ENCODE measurements at places on chromosomes 11 and 22.

- DNase-seq: peak; percentile 19
Measured at GRCh38 chr22:20080776-20081654, 974 bp downstream of the DGCR8 start.

DNA sequence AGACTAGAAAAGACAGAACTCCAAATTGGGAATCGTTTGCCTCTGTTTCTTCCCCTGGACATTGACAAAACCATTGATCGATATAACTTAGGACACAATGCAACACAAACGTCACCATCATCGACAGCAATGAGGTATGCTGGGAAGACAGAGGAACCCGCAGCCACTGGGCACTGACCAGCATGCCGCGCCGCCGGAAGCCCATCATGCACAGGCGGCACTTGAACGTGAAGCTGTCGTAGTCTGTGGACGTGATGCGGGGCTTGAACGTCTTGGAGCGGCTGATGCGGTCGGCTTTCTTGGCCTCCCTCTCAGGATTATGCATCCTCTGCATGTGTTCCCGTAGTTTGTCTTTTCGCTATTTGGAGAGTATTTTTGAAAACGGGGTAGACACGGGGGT lies 23.0 kb upstream of the NFRKB start:
- no peak for DNase-seq

DNA sequence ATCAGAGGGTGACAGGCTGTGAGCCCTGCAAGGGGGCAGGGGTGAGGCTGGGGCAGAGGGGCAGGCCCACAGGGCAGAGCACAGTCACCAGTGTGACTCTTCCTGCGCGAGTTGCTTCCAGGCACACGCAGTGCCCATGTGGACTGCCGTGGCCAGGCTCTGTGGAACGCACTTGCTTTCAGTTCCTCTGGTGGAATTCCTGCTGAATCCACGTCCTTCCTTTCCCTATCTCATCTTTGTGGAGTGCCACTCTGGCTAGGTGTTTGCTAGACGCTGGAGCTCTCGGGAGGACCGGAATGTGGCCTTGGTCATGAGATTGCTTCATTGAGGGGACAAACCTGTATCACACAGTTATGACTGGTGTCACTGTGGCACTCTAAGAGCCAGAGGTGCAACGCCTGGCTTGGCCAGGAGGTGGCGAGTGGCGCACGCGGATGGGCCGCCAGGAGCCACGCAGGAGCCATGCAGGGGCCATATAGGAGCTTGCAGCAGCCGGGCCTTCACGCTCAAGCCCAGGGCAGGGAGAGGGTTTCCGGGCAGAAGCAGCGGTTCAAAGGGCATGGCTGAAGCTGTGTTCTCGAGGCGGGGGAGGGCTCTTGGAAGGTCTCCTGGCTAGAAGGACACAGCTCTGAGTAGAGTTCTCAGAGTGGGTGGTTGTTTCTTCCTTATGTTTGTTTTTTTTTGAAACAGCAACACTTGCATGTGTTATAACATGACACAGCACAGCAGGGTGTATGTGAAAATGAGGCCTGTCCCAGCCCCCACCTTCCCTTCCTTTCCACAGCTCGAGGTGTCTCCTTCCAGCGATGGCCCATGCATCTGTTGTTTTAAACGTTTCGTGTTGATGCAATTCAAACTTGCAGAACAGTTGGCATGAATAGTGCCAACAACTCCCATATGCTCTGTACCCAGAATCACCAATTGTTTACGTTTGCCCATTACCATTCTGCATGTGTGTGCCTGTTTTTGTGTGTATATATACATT lies 36.2 kb downstream of the TBC1D22A start:
- DNase-seq: peak; percentile 27

GRCh38 chr11:4092026-4092425 lies 2.6 kb upstream of the RRM1 start:
- DNase-seq: no peak

- no peak for DNase-seq
Measured at GRCh38 chr11:18408558-18409291, 3.4 kb upstream of the LDHC start.

- no peak for DNase-seq
Measured at GRCh38 chr22:46267431-46268279, at the start of gene TTC38. TTC38 (plus strand) TSS chr22:46268008; CDS start chr22:46268040, 32 bp downstream.

- DNase-seq: no peak
Measured at GRCh38 chr11:77474684-77475060, 778 bp upstream of the PAK1 start.

- peak; percentile 89 for DNase-seq
Measured at GRCh38 chr11:62881579-62882430, 1.1 kb downstream of the SLC3A2 start.
